ENCODE measurements at places on chromosomes 13 and 19.
A peak's percentile ranks its signal among the peaks of the same experiment; 100 is the strongest.

GRCh38 chr19:3768015-3768747, 3.8 kb downstream of the RAX2 start:
- DNase-seq, result no peak

- no peak for DNase-seq
Measured at GRCh38 chr19:41189425-41190065, 3.5 kb upstream of the CYP2S1 start.

DNA sequence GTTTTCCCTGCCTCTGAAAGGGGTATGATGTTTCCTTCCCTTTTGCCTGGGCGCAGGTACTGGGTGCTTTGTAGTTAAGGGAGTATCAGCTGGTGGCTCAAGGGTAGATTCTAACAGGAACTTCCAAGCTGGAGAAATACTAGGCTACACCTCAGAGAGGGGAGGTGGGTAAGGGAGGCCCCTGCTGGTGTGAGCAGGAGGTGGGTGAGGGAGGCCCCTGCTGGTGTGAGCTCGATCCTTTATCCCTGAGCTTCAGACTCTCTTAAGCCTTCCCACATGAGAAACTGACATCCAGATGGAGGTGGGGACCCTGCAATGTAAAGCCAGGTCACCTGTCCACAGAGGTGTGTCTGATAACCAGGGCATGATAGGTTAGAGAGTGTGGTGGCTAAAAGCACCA, 32.1 kb downstream of the CYP2B6 start:
- DNase-seq, result no peak

GRCh38 chr13:113034451-113035212, 65.6 kb downstream of the MCF2L start:
- no peak for DNase-seq

DNA sequence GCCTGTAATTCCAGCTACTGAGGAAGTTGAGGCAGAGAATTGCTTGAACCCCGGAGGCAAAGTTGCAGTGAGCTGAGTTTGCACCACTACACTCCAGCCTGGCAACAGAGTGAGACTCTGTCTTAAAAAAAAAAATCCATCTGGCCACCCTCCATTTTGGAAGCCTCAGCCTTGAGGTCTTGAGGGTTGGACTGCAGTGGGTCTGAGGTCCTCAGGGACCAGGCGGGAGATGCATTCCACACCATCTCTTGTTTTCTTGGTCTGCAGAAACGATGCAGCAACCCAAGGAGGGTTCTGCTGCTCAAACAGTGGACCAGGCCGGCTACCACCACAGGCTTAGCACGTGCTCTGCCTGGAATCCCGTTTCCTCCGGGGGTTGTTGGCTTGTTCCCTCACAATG, 299.3 kb downstream of the FGF9 start:
- no peak for DNase-seq

DNA sequence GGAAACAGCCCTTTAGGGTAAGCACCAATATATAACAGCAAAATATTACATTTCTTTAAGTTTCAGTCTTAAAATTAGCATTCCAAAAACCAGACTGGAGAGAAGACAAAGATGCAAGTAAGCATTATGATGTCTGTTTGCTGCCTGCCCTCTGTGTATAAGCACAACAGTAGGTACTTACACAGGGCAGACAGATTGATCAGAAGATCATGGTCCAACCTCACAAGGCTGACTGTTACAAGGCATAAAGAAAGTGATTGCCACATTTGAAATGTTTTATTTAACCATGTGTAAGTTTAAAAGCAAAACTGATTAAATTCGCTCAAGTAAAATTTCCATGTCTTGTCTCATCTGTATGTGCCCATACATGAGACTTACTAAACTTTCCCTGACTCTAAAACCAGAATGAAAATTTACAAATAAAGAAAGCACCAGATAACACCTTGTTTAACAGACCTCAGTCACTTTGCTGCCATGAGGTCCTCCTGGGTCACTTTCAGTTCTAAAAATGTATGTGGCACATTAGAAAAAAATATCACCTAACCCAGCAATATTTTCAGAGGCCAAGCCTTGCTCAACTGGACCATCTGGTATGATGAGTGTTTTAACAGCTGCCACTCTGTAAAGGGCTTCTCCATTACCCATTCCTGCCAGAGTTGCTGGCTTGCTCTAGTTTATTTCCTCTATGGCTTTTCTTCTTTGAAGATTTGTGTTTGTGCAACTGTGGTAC, 297.0 kb downstream of the RBM26 start:
- peak; percentile 30 for DNase-seq

GRCh38 chr13:112960706-112961105, 8.3 kb upstream of the MCF2L start:
- DNase-seq, result no peak

GRCh38 chr19:48596679-48597465, 9.7 kb upstream of the SPACA4 start:
- peak; percentile 35 for DNase-seq

DNA sequence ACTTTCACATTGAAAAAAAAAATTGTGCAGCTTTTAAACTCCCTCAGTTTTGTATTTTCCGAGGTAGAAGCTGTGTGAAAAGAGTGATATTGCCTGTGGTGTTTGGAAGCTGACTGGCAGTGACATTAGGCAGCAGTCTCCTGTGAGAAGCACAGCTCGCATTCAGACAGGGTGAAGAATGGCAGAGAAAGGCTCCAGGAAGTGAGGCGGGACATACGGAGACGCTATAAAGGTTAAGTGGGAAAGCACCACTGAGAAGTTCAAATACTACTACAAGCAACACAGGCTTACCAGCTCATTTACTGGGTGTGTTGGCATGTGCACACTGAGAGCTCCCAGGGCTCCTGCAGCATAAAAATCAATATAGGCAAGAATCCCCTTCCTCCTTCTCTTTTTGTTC, 88.4 kb downstream of the RXFP2 start:
- no peak for DNase-seq

DNA sequence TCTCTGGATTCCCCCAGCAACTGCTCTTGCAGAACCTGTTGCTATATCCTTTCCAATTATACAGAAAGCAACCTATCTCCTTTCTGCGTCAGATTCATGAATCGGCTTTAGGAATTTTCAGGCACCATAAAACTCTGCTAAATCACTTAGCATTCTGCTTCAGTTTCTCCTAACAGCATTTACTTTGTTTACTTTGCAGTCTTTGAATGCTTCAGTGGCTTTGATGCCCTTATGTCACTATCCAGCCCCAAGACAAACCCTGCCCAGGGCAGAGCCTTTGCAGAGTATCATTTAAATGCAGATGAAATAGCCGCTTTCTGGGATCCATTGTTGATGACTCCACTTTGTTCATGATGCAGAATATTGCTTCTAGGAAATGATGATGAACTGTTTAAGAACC, 43.1 kb downstream of the SLITRK1 start:
- DNase-seq, result no peak

DNA sequence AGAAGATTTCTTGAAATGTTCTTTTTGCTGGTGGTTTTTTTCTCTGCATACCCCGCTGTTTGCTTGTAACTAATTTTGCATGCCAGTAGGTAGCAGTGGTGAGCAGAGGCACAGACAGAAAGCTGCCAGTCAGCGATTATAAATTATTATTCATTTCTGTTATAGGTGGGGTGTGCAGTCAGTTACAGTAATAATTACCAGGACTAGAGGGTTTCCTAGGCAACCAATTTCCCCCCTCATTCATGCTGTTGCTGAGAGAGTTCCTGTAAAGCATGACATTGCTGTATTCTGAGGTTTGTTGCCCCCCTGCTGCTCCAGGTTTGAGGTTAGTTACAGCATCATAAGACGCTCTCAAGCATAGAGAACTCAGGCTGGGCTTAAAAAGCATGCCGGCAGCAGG, 104.5 kb downstream of the URI1 start:
- DNase-seq, result no peak

GRCh38 chr19:53004242-53004641, 9.5 kb upstream of the ERVV-1 start:
- no peak for DNase-seq

GRCh38 chr19:43318203-43318602, 35.3 kb upstream of the CD177 start:
- DNase-seq, result no peak

- no peak for DNase-seq
Measured at GRCh38 chr19:31424861-31425620, 75.8 kb upstream of the TSHZ3 start.

DNA sequence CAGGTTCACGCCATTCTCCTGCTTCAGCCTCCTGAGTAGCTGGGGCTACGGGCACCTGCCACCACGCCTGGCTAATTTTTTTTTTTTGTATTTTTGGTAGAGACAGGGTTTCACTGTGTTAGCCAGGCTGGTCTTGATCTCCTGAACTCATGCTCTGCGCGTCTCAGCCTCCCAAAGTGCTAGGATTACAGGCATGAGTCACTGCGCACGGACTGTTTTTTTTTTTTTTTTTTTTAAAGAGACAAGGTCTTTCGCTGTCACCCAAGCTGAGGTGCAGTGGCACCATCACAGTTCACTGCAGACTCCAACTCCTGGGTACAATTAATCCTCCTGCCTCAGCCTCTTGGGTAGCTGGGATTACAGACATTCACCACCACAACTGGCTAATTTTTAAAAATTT, 8.2 kb upstream of the ADAMTS10 start:
- no peak for DNase-seq

DNA sequence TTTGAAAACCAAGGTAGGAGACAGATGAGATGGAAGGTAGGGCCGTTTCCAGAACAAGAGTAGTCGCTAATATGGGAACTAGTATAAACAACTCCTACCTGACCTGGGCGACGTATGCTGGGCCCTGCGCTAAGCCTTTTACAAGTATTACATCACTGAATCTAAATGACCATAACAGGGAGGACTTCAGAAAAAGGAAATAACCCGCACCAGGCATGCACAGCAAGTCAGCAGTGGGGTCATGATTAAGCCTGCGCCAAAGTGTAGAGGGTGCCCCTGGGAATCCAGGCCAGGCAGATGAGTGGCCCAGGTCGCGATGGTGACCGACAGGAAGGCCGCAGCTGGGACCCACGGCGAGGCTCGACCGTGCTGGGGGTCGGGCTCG, 613 bp downstream of the ATP13A1 start:
- no peak for DNase-seq

All from GM12864 (cell line).